Caki2 (cell line): ENCODE measurements at places on chromosomes 13 and 19. TPM values are rescaled to one million over a fixed set of nuclear protein-coding genes. Genes with fewer than 3 reads are reported as not detected.
A peak's percentile ranks its signal among the peaks of the same experiment; 100 is the strongest.

GRCh38 chr13:24650161-24650560, 30.0 kb upstream of the ATP12A start:
- DNase-seq: no peak

DNA sequence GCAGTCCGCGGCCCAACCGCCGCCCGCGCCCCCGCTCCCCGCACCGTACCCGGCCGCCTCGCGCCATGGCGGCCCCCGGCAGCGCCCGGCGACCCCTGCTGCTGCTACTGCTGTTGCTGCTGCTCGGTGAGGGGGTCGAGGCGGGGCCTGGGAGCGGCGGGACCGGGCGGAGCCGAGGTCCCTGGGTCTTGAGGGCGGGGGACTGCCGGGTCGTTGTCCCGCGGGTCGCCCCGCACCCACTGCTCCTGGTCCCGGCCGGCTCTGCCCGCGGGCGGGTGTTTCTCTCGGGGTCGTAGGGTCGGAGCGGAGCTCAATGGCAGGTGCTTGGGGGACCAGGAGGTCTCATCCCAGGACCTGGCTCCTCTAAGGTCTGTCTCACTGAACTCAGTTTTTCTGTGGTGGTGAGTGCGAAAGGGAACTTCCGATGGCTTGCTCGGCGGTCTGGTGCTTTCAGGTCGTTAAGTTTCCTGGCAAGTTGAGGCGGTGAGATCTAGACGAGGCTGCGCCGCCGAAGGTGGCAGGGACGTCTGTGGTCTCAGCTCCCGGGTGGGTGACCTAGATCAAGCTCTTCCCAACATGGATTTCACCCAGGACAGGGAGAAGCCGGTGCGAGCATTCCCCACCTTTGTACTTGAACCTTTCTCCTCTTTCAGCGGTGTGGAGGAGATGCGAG, 467 bp downstream of the LAMP1 start:
- DNase-seq: no peak

DNA sequence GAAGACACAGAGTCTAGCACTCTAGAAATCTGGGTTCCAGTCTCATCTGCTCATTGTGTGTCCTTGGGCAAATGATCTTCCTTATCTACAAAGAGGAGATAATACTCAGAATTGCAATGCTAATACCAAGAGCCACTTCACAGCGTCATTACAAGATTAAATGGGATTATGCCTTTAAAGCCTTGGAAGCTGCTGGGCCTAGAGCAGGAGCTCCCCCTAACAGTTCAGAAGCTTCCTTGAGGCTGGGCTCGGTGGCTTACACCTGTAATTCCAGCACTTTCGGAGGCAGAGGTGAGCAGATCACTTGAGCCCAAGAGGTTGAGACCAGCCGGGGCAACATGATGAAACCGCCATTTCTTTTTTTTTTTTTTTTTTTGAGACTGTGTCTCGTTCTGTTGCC, 27.6 kb downstream of the AP2S1 start:
- DNase-seq: no peak

DNA sequence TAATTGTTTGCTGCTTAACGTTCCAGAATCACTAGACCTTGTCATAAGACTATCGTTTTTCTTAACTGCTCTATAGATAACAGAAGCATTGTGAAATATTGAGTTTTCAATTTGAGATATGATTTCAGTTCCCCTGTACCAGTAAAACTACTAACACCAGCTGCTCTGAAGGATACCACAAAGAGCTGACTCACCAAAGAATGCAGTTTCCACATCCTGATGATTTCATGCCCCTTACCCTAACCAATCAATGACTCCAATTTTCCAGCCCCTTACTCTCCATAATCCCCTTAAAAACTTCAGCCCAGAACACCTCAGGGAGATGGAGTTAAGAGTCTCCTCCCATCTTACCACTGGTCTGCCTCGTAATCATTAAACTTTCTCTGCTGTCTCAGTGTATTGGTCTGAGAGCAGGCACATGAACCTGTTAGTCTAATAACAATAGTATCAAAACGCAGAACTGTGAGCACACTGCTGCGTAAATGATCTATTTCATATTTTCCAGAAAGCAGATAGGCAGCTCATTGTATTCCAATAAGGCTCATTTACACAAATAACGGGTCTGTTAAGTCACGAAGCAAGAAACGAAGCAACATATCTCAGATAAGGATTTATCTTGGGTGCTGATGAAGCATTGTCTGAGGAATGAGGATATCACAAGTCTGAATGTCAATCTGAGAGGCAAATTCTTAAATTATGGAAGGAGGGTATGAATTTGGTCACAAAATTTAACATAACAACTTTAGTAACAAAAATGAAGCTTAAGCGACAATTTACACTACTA, 14.1 kb upstream of the CCNA1 start:
- DNase-seq: peak; percentile 57

GRCh38 chr19:55160986-55161365, 3.4 kb upstream of the TNNI3 start:
- DNase-seq: no peak

DNA sequence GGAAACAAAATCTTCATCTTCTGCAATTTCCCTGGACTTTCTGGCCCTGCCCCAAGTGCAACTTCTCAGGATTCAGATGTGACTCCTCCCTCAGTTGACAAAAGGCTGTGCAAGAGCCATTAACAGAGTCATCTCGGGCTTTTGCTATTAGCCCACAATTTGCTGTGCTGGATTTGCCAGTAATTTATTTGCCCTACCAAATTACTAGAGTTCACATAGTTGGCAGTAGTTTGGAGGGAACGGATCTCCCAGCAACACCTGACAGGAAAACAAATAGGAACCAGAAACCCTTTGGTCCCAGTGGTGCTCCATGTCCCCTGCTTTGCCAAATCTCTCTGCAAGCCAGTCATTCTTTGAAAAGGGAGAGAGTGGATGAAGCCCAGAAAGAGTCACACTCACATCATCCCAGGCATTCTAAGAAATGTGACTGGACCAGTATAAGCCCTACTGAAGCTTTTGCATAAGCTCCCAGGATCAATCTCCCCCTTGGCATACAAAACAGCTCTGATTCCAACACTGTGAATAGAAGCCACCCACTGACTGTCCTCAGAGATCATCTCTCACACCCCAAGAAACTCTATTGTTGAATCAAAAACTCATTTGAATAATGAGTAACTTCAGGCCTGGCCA, 350.1 kb upstream of the NBEA start:
- DNase-seq: no peak

- DNase-seq: no peak
Observed at GRCh38 chr19:52522551-52522950, 4.9 kb upstream of the ZNF808 start.

The SIAH3 gene
- total RNA-seq: not detected in 2 replicates

The UBL3 gene
- 14.7 and 18.7 TPM in 2 replicates for total RNA-seq

The YJEFN3 gene
- 0.61 and 2.5 TPM in 2 replicates for total RNA-seq

The SHC2 gene
- total RNA-seq: 0.98 and 1.2 TPM in 2 replicates
